ENCODE measurements at places on chromosomes 12 and 14.

- DNase-seq: no peak
These were observed 338.7 kb downstream of the ACSS3 start for GRCh38 chr12:81416571-81416970.

DNA sequence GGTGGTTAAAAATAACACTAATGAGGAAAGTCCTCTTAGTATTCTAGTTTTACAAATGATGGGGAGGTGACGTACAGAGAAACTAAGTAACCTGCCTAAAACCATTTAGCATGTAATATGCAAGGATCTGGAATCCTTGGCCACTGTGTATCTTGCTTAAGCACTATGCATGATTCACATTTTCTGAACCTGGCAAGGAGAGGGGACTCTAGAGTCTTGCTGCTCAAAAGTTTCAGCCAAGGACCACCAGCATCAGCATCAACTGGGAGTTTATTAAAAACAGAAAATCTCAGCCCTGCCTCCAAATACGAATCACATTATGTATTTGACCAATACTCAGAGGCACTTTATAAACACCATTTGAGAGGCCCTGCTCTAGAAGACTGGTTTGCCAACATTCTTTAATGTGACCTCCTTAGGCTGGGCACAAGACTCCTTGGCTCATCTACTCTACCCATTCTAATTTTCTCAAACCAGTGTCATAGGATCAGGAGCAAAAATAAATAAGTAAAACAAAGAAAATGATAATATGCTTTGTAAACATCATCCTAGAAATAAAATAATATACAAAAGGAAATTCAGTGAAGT, 52.9 kb downstream of the ABCC9 start:
- no peak for DNase-seq

DNA sequence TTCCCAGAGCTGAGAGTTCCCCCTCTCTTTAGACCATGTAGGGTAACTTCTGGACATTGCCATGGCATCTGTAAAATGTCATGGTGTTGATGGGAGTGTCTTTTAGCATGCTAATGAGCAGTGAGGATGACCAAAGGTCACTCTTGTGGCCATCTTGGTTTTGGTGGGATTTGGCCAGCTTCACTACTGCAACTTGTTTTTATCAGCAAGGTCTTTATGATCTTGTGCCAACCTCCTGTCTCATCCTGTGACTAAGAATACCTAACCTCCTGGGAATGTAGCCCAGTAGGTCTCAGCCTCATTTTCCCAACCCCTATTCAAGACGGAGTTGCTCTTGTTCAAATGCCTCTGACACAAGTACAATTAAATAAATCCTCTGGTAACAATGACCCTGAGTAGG, 244.4 kb downstream of the NEDD1 start:
- DNase-seq: no peak

DNA sequence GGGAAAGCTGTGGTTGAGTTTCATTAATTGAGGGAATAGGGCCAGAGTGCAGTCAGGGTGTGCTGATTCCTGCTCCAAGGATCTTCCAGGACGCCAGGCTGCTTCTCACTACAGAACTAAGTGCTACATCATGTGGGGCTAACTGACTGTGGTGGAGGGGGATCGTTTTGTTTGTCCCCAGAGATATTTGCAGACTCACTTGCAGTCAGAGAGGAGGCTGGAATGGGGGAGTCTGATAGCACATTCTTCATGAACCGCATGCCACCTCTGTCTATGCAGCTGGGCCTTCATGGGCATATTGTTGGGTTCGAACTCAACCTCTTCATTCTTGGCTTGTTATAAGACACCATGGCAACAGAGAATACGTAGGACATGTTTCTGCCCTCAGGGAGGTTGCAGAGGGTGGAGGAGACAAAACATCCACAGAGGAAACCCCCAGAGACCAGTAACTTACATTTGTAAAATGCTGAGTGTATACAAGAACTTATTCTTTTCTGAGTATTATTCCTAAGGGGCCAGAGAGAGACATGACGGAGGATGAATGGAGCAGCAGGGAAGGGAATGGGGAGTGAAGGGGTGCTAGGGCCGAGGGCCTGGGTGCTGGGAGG, 13.0 kb downstream of the KRT7 start:
- DNase-seq: no peak

DNA sequence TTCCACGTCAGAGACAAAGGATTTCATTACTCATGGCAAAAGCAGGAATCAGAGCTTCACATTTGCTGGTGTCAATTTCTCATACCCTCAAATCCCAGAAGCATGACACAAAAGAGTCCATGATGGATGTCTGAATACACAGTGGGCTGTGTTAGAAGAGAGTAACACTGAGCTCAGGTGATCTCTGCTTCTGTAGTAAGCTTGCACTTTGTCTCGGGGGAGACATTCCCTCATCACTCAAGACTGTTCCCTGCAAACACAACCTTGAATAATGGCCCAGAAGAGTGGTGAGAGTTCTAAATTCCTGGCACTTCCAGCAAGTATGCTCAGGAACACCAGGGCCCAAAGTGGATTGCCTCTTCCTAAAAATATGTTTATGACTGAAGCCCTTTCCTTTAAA, 1787.2 kb upstream of the SEL1L start:
- DNase-seq: no peak

- DNase-seq: no peak
These were observed 50.3 kb downstream of the SLC38A1 start for GRCh38 chr12:46218322-46219095.

DNA sequence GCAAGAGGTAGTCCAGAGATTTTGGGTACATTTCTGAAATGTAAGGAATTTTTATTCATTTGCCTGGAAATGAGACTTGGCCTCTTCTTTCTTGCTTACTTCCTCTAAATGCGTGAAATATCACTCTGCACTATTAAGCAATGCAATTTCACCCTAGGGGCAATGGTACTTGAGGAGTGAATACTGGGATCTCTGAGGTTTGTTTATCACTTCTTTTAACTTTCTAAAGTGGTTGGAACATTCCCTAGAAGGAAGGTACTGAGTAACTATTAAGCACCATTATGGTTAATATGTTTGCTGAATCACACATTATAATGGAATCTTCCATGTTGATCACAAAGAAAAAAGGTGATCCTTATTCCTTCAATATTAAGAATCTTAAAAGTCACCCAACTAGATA, 120.9 kb upstream of the CAND1 start:
- DNase-seq: no peak

- no peak for DNase-seq
These were observed 63.3 kb downstream of the DUSP6 start for GRCh38 chr12:89288959-89289358.

- no peak for DNase-seq
These were observed 160.1 kb downstream of the BRMS1L start for GRCh38 chr14:35986219-35986573.

DNA sequence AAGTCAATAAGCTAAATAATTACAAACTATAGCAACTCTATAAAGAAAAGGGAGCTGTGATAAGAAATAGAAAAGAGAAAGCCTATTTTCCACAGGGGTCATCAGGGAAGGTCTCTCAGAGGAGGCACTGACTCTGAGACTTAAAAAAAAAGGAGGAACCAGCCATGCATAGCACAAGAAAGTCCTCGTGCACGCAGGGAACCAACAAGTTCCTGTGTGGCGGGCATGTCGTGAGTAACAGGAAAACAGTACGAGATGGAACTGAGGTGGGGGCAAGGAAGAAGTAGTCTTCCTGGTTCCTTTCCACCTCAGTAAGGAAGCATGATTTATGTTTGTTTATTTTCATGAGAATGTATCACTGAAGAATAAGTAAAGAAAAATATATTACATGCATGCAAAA, 367.0 kb upstream of the TMEM132C start:
- no peak for DNase-seq

DNA sequence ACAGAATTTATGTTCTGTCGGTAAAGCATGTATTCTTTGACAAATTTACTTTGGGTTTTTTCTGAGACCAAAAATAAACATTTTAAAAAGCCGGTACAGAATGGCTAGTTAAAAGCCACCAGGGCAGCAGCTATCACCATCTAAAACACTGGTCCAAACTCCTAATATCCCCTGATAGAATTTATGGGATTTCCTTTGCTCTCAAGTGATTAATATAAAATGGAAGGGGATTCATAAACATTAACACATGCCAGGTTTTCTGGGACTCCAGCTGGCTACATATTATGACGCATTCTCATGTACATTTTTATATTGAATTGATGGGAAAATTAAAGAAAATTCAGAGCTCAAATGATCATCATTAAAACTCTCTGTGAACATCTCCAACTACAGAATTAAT, 640.8 kb downstream of the C12orf50 start:
- no peak for DNase-seq

DNA sequence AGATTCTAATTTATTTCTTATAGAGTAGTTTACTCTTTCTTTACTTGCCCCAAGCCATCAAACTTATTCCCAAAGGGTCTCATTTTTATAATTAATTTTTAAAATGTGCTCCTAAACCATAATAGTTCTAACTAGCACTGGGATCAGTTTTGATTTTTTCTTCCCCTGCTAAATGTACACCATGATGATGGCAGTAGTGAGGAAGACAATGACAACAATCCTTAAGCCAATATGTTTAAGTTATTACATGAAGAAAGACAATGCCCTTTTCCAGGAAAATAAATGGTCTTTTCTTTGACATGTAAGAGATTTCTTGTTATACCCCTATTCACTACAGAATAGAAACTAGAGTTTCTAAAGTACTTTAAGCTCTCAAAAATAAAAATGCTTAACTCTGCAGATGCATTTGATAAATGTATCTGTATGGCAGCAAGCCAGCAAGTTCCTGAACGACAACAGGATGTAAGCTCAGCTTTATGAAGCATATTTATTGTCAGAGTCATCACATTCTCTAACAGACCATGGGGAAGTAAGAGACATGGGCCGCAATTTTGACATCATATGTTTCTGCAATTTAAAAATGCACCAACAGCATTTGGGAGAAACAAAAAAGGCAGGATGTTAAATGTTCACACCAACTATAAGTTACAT, 36.0 kb upstream of the SNX6 start:
- DNase-seq: no peak

- no peak for DNase-seq
These were observed 152.4 kb upstream of the PELI2 start for GRCh38 chr14:55965851-55966250.

- no peak for DNase-seq
These were observed 50.6 kb upstream of the GALNT9 start for GRCh38 chr12:132379996-132380395.

DNA sequence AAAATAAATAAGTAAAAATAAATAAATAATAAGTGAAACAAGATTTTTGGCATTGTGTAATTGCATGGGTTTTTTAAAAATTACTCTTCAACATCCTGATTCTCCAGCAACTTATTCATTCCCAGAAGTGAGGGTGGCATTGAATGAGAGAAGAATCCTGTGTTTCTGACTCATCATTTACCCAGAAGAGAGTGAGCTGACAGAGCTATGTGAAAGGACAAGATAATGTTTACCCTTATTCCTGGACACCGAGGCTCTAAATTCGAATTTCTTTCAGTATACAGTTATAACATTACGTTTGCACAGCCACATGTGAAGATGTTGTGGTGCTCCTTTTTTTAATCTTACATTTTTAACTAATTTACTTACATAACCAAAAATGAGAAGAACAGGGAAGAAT, 36.4 kb downstream of the BBS10 start:
- DNase-seq: no peak

GRCh38 chr14:53458368-53458814, 305.3 kb upstream of the DDHD1 start:
- DNase-seq: no peak

- no peak for DNase-seq
These were observed 246.1 kb upstream of the CCDC196 start for GRCh38 chr14:66240105-66240504.

DNA sequence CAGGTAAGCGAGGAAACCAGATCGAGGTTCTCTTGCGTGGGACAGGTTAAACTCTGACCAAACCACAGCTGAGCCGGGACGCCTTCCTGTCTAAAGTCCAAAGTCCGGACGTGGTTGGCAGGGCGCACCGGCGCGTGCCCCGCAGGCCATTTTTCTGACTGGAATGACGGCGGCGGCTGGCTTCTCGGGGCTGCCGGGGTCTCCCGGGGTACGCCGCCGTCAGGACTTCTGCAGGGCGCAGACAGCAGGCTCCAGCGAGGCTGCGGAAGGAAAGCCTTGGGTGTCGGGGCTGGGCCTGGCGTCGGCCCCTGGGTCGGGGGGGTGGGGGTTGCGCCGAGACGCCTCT, 32.8 kb downstream of the MIA2 start:
- DNase-seq: no peak

DNA sequence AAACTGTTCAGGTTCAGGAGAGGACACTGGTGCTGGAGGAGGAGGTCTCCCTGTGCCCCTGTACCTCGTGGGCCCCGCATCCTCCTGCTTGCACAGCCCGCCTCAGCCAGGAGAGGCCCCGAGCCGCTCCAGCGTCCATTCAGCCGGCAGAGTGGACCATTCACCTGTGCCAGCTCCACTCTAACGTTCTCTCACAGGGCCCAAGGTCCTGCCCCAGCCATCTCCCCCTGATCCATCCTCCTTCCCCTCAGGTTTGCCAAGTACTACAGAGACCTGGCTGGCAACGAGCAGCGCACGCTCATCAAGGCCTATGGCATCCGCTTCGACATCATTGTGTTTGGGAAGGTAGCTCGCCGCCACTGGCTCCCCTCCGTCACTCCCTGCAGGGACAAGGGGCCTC, 22.2 kb downstream of the P2RX4 start:
- DNase-seq: no peak

GRCh38 chr12:131830914-131831571, 2.9 kb downstream of the MMP17 start:
- DNase-seq: peak; percentile 12

- no peak for DNase-seq
These were observed 11.8 kb downstream of the RNFT2 start for GRCh38 chr12:116749884-116750283.

GRCh38 chr12:85244561-85244960, 35.5 kb upstream of the ALX1 start:
- no peak for DNase-seq

- DNase-seq: no peak
These were observed 817 bp upstream of the MDM1 start for GRCh38 chr12:68332728-68333630.

DNA sequence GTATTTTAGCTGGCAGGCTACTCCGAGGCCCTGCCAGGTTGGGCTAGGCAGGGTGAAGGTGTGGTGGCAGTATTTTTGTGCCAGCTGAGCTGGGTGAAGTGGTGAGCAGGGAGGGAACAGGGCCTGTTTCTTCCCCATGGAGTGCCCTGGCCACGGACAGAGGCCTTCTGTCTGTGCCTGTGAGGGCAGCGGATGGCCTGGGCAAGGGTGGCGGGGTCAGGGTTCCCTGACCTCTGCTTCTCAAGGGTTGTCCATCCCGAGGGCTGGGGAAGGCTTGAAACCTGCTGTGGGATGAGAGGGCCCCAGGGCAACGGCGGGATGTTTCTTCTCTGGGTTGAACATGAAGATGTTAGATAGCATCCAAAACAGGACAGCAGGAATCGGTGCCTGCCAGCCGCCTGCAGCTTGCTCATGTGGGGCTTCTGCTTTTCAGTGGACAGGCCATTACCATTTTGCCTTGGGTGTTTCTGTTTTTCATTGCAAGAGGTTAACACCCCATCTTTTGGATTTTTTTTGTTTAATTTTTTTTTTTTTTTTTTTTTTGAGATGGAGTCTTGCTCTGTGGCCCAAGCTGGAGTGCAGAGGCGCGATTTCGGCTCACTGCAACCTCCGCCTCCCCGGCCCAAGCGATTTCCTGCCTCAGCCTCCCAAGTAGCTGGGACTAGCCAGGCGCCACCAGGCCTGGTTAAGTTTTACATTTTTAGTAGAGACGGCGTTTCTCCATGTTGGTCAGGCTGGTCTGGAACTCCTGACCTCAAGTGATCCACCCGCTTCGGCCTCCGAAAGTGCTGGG, 3.3 kb downstream of the MTA1 start:
- DNase-seq: no peak

- DNase-seq: peak; percentile 64
These were observed 48.6 kb downstream of the PCNX1 start for GRCh38 chr14:70955543-70956480.

Measured in naive thymus-derived CD8-positive, alpha-beta T cell (primary cell).